ENCODE measurements at places on chromosomes 4 and X. TPM values are rescaled to one million over a fixed set of nuclear protein-coding genes. Genes with fewer than 3 reads are reported as not detected.

DNA sequence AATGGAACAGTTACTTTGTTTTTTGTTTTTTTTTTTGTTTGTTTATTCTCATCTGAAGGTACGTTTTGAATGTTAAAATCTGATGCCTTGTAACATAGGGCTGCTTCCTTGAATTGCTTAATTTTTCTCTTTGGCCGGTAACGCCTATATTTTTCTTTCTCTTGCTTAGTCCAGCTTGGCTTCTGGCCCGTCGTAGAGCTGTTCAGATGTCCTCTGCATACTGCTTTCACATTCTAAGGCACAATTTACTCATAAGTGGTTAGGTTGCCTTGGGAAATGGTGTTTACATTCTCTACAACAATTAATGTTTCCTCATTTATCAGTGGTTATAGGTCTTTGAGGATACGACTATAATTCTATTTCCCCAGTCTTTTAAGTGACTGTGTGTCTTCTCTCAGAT lies 7.9 kb downstream of the NONO start:
- no peak for DNase-seq

DNA sequence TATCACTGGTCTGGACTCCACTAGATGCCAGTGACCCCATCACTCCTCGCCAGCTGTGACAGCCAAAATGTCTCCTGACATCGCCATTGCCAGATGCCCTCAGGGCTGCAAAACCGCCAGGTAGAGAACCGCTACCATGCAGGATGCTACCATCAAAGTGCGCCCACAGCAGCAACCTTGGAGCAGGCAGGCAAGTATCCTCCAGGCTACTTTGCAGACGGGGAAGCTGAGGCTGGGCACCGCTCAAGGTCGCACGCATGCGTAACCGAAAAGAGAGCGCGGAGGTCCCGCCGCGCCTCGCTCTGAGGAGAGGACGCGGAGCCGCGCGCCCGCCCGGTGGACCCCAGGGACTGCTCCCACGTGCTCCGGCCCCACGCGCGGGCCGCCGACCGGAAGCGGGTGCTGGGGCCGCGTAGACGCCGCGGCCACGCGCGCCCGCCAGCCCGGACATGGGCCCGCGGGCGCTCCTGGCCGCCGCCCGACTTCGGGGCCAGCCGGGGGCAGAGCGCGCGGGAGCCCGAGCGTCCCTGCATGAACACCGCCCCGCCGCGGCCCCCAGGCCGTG lies at the start of gene STS:
Gene STS, plus strand, starts transcription at position 300 of the 565 bp plus-strand sequence. CDS start 105,488 bp downstream, outside the sequence.
- peak; percentile 72 for DNase-seq

CSN1S1 gene
- not detected for total RNA-seq

ADGRG2 gene
- total RNA-seq, result 0.17 TPM

Measured in left ventricle myocardium superior (tissue), 1 donor.